Activated naive CD4-positive, alpha-beta T cell (primary cell): ENCODE measurements at places on chromosomes 1 and 21.

DNA sequence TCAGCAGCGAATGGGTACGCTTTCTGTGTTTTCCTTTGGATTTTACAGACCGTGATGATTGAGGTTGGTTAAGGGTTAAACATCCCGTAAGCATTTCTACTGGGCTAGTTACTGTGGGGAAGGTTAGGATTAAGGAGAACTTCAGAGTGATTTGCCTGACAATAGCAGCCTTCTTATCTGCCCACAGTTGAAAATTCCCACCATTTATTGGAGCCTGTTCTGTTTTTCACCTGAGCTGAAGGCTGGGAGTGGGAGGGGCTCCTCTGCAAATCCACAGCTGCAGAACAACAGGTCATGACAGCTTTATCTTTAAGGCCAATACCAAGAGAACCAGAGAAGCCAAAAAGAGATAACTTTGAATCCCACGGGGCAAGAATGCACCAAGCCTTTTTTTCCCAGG lies 168.6 kb downstream of the KAZN start:
- no peak for DNase-seq

GRCh38 chr1:43220905-43221778 lies 48.6 kb upstream of the TMEM125 start:
- no peak for DNase-seq

GRCh38 chr1:203630697-203631096 lies 4.1 kb downstream of the ATP2B4 start:
- DNase-seq: no peak

DNA sequence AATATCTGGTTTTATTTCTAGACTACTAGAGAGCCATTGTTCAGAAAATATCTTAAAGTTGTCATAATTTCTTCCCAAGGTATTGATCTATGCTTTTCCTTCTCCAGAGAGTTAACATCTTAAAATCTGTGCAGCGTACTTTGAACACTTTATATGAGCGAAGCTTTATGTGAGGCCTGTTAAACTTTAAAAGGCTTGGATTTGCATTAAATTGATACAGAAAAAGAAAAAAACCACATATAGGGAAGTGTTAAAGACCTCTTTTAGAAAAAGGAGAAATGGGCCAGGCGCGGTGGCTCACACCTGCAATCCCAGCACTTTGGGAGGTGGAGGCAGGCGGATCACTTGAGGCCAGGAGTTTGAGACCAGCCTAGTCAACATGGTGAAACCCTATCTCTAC lies 59.2 kb upstream of the MORC3 start:
- DNase-seq: no peak

DNA sequence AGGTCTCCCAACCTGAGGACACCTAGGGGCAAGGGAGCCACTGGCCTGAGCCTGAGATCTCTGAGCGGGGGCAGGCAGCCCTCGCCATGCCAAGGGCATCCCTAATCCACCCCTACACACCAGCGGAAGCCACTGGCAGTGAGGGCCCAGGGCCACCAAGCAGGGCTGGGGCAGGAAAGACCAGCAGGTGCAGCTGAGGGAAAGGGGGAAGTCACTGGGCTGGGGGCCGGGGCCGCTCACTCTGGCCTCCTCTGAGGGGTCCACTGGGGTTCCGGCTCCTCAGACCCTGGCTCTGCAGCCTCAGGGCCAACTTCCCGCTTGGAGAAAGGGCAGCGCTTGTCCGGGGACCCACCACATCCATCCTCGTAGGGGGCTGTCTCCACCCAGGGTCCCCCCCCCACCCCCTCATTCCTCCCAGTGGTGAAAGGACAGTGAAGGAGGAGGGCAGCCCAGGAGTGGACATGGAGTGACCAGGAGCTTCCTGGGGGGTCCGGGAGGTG lies 42.5 kb upstream of the ACTRT2 start:
- no peak for DNase-seq
